ENCODE measurements at places on chromosomes 3 and 15.

DNA sequence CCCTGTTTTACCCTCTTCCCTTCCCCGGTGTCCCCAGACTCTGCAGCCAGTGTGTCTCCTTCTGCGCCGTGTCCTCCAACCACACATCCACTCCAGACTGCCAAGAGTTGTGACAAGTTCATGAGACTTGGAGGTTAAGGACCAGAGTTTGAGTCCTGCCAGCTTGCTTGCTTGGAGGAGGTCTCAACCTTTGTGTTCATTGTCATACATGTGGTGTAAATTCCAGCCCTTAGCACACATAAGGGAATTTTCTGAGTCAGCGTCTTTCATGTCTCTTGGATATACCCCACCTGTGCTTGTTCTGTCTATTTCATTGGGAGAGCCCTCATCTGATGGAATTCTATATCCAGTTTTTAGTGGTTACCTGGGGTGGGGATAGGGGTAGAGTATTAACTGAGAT, 13.3 kb downstream of the CORO2B start:
- no peak for DNase-seq

DNA sequence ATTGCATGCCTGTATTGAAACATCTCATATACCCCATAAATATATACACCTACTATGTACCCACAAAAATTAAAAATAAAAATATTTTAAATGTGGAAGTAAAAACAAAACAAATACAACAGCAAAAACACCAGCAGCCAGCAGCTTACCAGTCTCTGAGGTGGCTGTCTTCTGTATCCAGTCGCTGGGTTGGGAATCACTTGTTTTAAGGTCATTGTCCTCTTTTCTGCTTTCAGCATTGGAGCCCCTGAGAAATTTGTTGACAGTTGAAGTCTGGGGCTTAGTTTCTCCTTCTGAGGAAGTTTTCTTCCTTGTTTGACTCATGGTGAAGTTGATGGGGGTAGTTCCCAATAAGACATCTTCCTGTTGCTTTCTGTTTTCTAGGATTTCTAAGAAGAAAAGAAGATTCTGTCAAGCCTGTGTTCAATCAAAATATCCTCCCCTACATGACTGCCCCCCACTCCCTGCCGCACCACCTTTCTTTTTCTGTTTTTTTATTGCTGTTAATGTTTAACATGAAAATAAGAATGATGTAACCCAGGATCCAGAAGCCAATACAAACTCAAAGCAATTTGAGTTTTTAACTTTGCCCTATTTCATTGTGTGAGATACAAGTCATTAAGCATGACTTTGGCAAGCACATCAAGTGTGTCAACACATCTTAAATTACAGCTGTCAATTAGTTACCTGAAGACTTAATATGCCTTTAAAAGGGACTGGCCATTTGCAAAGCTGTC, at the start of gene LRRC31:
Gene LRRC31 (minus strand): TSS at position 452 of the 737 bp plus-strand sequence. CDS start 128 bp downstream, at position 324.
- DNase-seq: no peak

GRCh38 chr15:77527164-77527778, 105.4 kb downstream of the LINGO1 start:
- no peak for DNase-seq

- no peak for DNase-seq
These were observed 126.7 kb upstream of the SPATA12 start for GRCh38 chr3:56933803-56934202.

DNA sequence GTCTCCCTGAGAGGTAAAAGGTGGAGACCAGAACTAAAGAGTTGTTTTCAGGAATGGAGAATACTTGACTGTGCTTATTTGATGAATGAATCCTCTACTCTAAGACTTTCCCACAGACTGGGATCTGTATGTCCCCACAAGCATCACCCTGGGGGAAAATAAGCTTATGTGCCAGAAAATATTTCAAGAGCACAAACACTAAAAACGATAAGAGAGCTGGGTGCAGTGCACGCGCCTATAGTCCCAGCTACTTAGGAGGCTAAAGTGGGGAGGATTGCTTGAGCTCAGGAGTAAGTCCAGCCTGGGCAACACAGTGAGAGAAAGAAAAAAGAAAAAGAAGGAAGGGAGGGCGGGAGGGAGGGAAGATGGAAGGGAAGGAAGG, 150.7 kb downstream of the ADAM10 start:
- DNase-seq: no peak

- no peak for DNase-seq
These were observed 29.9 kb downstream of the SLC41A3 start for GRCh38 chr3:126053949-126054569.

- DNase-seq: no peak
These were observed 35.9 kb upstream of the GOLGA6L9 start for GRCh38 chr15:82393671-82394070.

- DNase-seq: no peak
These were observed 48.5 kb downstream of the PCSK6 start for GRCh38 chr15:101440846-101441590.

- DNase-seq: no peak
These were observed 1.9 kb downstream of the VGLL3 start for GRCh38 chr3:86989006-86989405.

DNA sequence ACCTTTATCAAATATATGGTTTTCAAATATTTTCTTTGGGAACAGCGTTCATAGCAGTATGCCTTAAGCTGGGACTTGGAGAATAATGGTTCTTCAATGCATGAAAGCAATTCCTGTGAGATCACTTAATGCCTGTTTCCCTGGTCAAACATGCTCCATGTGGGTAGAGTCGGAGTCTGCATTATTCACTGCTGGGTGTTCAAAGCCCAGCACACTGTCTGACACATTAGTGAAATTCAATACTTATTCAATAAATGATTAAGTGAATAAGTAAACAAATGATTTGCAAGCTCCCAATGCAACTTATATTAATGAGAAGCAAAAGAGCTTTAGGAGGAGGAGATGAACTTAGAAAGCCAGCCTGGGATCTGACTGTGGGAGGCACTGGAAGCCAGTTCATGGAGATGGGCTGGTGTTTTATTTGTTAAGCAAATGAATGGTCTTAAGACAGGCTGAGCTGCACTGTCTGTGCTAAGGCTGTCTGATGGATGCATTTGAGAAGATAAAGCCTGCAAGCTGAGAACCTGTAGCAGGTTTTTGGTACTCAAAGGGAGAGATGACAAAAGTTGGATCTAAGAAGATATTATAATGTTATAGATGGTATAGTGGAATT, 490.8 kb downstream of the MCTP2 start:
- DNase-seq: no peak

- no peak for DNase-seq
These were observed 11.5 kb downstream of the HGD start for GRCh38 chr3:120670576-120670975.

- no peak for DNase-seq
These were observed 87.3 kb upstream of the C15orf61 start for GRCh38 chr15:67433495-67434099.

DNA sequence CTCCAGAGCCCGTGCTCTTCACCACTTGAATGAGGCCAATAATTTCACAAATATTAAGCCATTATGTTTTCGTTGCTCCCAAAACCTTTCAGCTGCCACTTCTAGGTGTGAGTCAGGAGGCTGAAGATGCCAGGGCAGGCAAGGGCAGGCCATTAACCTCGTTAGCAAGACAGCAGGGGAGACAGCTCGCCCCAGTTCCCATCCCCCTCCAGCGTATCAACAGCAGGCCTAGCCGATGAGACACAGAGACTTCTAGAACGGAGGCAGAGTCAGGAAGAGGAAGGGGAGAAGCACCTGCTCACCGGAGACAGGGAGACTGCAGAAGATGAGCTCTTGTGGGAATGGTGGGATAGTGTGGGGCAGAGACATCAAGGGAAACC, 28.0 kb upstream of the PLA2G4E start:
- DNase-seq: no peak

- DNase-seq: no peak
These were observed 7.7 kb downstream of the CRABP1 start for GRCh38 chr15:78347586-78348543.

- DNase-seq: no peak
These were observed 597.9 kb upstream of the TBL1XR1 start for GRCh38 chr3:177795216-177795615.

DNA sequence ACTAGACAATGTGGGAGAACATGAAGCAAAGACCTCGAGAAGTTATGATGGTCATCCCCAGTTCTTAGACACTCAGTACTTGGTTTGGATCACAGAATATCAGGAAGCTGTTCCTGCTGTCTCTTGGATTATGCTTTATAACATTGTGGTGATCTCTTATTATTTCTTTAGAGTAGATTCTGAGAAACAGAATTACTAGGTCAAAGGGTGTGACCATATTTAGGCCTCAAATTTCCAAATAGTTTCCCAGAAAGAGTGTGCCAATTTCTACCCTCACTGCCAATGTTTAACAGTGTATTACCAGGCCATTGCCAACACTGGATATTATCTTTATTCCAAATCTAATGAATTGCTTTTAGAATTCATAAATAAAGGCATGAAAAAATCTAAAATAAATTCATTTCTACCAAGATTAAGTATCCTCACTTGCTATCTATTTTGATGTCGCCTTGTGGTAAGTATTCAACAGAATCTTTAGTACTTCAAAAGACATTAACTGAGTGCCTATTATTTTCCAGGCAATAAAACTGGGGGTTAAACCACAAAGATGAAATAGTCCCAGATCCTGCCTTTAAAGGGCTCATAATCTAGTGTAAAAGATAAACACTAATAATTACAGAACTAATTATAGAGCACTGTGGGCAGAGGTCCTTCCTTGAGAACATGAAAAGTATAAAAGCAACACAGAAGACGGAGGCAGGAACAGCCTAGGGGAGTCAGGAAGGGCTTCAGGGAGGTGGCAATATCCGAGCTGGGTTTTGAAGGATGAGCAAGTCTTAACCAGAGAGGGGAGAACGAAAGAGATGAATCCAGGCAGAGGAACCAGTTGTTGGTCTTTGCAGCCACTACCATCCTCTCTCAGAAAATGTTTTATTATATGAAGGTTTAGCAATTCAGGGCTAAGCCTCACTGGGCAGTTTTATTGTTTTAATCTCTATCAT, 86.8 kb downstream of the IGF2BP2 start:
- DNase-seq: no peak

GRCh38 chr3:142929109-142929508, 34.4 kb downstream of the PAQR9 start:
- no peak for DNase-seq

DNA sequence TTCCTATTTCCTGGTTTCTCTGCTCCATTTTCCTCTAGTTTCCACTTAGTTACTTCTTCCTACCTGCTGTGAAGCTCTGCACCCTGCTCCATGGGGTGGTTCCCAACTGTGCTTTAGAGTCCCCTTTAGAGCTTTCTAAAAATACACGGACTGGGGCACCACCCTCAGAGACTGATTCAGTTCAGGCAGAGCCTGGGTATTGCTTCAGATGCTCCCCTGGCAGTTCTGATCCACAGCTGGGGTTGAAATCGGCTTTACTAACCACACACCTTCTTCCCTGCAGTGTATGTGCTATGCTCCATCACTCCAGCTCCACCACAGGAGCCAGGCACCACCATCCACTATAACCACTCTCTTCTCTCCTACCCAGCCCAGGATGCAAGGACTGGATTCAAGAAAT, 12.6 kb downstream of the ANP32A start:
- no peak for DNase-seq

DNA sequence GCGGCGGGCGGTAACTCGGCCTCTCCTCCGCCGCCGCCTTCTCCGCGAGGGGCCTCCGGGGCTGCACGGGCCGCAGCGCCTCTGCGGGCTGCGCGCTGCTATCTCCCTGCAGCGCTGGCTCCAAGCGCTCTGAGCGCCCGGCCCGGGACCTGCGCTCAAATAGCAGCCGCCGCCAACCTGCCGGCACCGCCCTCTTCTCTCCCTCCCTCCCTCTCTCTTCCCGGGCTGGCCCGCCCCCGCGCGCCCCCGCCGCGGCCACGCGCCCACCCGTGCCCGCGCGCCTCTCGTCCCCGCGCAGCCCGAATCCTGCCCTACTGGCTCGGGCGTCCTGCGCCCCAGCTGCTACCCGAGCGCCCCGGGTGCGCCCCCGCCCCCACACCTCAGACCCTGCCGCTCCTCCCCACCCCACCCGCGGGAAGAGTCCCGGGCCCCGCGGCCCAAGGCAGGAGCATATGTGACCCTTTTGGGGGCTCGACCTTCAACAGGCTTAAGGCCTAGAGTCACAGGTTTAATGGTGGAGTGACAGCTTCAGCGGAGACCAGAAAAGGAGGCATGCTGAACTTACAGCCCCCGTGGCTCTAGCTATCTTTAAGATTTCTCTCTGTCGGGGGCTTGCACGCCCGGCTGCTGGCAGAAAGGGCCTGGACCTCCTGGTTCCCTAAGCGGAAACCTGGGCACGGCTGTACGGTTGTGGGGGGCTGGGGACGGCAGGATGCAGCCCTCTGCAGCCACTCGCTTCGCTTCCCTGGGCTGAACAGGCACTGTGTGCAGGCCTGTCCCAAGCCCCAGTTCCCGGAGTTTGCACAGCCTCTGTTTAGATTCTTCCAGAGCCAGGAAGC, at the start of gene CACNA2D2:
Gene CACNA2D2 (minus strand): TSS at position 131 of the 839 bp plus-strand sequence. CDS start 211 bp downstream, outside the sequence.
- no peak for DNase-seq

- no peak for DNase-seq
These were observed 25.8 kb downstream of the CRABP1 start for GRCh38 chr15:78365917-78366316.

DNA sequence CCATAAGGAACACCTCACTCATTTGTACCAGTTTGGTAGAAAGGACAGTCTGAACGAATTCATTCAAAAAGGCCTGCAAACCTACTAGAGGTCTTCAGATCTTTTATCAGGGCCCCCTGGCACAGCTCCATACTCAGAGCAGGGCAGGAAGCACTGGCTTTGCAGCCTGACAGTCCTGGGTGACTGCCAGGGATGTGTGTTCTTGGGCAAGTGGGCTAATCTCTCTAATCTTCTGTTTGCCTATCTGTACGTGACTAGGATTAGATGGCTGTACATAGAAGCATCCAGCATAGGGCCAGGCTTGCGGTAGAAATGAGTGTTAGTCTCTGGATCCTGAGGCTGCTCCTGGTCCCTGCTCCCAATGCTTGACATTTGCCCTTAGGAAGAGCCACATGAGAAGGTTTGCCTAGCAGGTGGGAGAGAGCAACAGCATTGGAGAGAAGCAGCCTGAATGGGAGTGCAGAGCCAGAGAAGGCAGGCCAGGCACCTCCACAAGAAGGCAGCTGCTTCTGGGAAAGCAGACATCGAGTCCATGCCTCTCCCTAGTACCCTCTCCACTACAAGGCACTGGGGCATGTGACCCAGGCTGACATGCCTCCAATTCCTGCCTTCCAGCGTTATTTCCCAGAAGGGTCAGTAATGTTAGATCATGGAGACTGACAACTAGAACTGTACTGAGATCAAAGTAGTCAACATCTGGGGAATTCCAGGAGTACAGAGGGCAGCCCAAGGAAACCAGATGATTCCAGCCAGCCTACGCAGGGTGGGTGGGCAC, 1.0 kb upstream of the CXCR6 start:
- peak; percentile 17 for DNase-seq

- no peak for DNase-seq
These were observed 516.6 kb downstream of the EPHB1 start for GRCh38 chr3:135311699-135312098.

DNA sequence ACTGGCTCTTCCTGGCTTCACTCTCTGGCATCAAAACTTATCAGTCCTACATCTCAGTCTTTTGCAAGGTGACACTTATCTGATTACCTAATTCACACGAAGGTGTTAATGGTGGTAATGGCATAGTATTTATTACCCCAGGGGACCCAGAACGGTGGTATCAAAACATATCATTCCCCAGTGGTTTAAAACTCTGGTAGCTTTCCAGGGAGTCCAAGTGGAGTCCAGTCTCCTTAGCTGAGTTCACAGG, 41.3 kb downstream of the SMAD3 start:
- no peak for DNase-seq
